Left ventricle myocardium inferior (tissue), 1 donor: ENCODE measurements at places on chromosomes 2 and 18. TPM values are rescaled to one million over a fixed set of nuclear protein-coding genes. Genes with fewer than 3 reads are reported as not detected.

CIDEA gene
- 0.33 TPM for total RNA-seq

DQX1 gene
- 0.11 TPM for total RNA-seq

ANKRD39 gene
- total RNA-seq: 14.3 TPM

ALLC gene
- not detected for total RNA-seq

NCKAP5 gene
- 6.0 TPM for total RNA-seq

MFSD6 gene
- 21.4 TPM for total RNA-seq

DCDC2C gene
- total RNA-seq: not detected

HOXD9 gene
- total RNA-seq: 0.16 TPM

FZD7 gene
- 35.2 TPM for total RNA-seq

CDH2 gene
- 370 TPM for total RNA-seq

POU3F3 gene
- 0.11 TPM for total RNA-seq

IL36B gene
- not detected for total RNA-seq

FIGN gene
- 12.9 TPM for total RNA-seq

PIEZO2 gene
- 0.33 TPM for total RNA-seq

CETN1 gene
- not detected for total RNA-seq

DNA sequence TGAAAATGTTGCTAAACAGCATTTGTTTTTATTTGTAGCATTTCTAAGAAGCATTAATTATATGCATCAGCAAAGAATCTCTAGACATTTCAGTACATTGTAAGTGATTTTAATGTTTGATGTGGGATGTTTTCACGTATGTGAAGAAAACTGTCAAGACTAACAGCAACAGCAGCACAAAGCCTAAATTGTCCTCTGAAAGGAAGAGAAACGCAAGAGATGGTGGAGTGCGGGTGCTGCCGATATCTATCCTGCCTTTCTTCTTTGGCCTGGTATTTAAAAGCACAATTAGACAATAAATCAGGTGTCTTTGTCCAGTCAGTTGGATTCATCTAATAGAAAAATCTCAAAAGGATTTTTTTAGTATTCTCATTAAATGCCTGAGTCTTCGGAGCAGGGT, 3.1 kb downstream of the TWIST2 start:
- no peak for DNase-seq

DNA sequence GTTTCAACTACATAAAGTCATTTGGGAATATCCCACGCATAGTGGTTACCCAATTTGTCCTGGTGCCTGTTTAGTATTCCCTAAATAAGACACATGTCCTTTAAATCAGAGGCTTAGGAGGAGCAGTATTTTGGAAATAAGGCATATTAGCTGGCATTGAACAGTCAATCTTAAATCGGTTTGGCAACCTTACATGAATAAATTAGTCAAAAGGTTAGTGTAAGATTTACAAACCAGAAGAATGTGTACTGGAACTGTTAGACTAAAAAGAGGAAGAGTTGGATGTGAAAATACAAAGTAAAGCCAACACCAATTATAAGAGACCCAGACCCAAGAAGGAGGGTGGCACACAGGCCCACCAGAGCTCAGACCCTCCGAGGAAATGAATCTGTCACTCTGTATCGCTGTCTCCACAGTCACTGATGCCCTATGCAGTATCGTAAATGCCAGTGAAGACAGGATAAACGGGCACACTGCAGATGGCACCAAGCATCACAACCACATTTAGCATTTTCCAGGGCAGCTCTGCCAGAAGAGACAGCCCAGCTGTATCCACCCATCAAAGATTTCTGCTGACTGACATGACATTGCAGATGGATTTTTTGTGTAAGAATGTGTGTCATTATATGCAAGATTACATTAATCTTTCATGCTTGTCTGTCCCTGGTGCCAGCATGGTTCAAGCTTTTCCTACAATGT, 90.4 kb downstream of the CERKL start:
- DNase-seq: no peak

DNA sequence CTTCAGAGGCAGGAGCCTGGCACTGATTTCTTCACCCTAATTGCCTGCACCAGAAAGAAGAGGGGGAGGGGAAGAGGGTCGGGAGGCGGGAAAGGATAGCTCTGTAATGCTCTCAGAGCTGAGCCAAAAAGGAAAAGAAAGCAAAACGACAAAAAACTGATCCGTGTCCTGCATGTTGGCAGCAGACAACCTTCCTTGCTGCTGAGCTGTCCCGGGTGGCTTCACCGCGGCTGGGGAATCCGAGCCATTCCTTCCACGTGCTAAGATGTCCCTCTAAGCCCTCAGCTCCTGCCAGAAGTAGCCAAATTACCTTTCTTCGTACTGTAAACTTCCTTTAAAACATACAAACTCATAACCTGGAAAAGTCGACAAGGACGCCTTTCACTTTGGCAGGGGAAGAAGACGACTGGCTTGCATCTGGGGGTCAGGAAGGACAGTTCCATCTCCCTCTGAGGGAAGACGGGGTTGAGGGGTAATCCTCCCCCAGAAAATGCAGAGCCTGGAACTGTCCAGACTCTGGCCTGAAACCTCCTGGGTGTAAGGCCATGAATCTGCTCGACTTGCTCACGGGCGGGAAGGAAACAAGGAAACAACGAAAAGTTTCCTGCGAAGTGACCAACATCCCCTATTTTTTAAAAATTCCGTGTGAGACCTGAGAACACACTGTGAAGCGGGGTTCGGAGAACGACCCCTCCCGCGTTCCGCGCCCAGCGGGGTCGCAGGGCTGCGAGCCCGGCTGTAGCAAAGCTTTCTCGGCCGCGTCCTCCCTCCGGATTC, 7.7 kb downstream of the OTX1 start:
- DNase-seq: no peak

DNA sequence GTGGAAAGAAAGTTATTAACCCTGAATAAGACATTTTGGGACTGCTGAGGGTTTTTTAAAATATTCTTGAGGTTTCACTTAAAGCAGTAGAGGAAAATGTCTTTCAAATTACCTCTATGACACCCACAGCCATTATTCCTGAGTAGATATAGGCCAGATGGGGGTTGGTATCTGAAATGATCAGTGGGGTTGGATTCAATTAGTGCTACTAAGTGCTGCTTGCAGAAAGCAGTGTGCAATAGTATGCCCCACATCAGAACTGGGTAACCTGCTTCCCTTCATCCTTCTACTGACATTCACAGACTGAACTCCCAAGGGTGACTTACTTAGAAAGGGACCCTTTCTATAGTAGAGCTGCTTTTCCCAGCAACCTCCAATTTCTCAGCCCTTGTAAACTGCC, 7.3 kb upstream of the ETAA1 start:
- no peak for DNase-seq

- no peak for DNase-seq
Observed at GRCh38 chr2:233328922-233329321, 21.3 kb downstream of the SAG start.

DNA sequence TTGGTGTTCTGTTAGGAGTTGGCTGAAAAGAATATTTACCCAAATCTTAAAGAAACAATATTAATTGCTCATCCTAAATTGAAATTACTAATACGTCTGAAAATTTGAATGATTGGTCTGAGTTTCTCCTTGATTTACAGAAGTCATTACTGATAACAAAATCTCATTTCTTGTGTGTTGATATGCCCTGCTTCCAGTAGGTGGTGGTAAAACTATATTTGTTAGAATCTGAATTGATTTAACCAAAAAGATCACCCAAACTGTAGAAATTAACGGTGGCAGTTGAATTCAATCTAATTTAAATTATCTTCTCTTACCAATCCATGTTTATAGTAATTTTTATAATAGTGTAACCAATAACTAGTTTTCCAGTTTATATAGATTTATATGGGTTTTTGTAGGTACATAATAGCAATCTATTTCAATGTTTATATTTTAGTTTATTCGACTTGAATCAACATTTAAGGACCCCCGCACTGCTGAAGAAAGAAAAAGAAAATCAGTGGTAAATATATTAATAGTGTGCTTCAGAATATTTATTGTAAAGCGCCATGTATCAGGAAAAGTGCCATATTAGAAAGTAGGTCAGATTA, 38.3 kb downstream of the PAPOLG start:
- no peak for DNase-seq

- no peak for DNase-seq
Observed at GRCh38 chr2:159912580-159912979, 114.6 kb upstream of the CD302 start.

DNA sequence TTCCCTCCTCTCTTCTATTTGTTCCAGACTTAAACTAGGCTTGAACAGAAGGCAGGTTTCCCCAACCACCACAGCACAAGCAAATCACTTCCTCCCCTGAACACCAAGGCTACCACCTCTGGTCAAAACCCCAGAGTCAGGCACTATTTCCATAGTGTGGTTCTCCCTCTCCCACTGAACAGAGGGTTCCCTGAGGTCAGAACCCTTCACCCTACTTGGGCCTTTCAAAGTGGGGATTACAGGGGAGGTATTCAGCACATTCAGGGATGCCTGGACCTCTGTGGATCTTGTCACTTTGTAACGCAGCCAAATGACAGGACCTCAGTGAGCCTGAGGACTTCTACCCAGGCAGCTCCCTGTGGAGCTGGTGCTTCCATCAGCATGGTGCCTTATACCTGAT, 88.7 kb downstream of the TNS1 start:
- no peak for DNase-seq

DNA sequence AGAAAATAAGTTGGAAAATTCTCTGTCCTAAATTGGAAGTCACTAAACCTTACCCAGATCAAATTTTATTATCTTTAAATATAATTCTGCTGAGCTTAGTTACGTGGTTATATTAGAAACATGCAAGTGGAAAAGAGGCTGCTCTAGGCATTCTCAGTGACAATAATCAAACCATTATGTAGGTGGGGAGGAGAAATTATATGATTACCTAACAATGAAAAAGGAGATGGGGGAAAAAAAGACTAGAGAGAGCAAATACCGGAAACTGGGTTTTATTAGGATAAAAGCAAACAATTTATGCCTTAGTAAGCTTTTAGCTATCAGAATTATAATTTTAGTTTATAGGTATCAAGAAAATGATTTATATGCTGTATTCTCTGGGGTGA, 53.2 kb downstream of the PHLPP1 start:
- DNase-seq: no peak

- DNase-seq: no peak
Observed at GRCh38 chr2:154855138-154855537, 156.6 kb downstream of the KCNJ3 start.

DNA sequence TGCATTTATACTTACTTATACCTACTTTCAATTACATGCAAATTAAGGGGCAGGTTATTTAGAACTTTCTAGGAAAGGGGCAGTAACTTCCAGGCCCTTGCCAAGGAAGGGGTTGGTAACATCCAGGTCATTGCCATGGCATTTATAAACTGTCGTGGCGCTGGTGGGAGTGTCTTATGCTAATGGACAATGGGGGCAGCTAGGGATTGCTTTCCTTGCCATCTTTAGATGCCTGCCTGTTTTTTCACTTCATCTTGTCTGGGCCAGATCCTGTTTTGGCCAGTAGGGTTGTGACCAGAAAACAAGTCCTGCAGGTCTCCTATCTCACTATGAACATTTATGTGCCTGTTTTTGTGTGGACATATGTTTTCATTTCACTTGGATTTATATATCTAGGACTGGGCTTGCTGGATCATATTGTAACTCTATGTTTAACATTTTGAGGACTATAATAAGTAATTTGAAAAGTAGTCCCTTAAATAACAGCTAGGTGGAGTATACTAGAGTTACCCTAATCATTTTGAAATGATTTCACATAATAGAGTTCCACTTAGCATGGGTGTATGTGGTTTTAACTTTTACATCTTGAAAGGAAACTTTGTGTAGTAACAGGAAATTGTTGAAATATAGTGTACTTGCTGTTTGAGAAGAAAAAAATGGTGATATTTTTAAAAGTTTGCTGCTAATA, 56.1 kb downstream of the LCLAT1 start:
- DNase-seq: no peak

- DNase-seq: no peak
Observed at GRCh38 chr2:223196331-223196730, 144.3 kb downstream of the KCNE4 start.

- DNase-seq: no peak
Observed at GRCh38 chr2:71706121-71706520, 252.8 kb downstream of the DYSF start.

DNA sequence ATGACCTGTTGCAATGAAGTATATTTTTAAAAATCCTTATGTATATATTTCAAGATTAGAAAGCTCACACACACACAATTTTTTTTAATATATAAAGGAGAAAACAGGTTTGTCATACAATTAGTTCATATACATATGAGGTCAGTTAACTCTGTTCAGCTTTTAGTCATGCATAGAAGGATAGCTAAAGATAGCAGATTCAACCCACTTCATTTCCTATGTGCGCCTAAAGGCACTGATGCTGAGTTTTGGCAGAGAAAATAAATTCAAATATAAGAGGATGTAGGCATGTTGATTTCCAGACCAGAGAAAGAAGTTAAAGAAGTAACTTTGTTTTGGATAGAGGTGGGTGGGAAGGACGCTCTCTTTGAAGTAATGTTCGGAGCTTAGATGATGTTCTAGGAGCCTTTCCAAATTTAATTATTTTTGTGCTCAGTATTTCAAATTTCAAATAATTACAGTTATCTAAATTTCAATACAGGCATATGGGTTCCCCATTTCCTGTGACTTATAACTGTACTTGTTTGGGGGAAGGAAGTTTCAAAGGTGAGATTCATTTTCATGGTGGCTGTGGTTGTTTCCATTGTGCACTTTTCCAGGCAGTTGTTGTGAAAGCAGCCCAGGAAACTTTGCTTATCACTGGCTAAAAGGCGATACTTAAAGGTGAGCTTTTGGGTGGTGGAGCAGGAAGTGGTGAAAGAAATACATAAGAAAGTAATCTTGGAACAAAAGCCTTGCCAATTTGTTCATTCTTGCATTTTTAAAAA, 523.4 kb upstream of the FANCL start:
- no peak for DNase-seq

DNA sequence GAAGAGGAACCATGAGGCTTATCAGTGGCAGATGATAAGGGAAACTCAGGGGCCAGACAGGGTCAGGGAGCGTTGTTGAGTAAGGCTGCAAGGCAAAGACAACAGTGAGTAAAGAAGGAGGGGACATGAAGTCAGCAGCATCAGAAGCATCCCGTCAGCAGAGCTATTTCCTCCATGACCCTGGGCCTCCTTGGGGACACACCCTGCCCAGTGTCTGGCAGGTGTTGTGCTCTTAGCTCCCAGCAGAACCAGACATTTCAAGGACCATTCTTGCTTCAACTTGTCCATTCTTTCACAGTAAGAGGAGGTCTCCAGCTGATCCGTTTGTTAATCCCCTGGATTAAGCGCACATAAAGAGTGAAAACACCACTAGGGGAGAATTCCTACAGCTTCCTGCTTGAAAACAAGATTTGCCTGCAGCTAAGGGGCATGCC, 88.7 kb upstream of the MEIS1 start:
- DNase-seq: no peak

- no peak for DNase-seq
Observed at GRCh38 chr18:13227910-13228309, 9.3 kb downstream of the LDLRAD4 start.

GRCh38 chr2:70926042-70926441, 9.7 kb upstream of the ATP6V1B1 start:
- DNase-seq: no peak

DNA sequence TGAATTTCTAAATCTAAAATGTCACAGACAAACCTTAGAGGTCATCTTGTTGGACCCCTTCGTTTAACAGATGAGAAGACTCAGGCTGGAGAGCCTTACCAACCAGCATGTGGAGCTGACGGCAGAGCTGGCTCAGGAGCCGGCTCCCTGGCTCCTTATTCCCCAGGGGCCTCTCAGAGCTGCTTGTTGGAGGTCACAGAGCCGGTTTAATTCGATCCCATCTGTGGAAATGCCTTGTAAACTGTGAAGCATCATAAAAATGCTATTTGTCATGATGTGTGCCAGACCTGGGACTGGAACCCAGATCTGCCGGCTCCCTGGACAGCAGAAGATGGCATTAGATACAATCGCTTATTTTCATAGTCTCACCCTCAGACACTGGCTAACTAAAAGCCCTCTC, 8.2 kb upstream of the CIB4 start:
- DNase-seq: no peak
